ENCODE measurements at places on chromosomes 7 and 10.

- no peak for DNase-seq
Measured at GRCh38 chr7:28201131-28201530, 20.5 kb upstream of the JAZF1 start.

DNA sequence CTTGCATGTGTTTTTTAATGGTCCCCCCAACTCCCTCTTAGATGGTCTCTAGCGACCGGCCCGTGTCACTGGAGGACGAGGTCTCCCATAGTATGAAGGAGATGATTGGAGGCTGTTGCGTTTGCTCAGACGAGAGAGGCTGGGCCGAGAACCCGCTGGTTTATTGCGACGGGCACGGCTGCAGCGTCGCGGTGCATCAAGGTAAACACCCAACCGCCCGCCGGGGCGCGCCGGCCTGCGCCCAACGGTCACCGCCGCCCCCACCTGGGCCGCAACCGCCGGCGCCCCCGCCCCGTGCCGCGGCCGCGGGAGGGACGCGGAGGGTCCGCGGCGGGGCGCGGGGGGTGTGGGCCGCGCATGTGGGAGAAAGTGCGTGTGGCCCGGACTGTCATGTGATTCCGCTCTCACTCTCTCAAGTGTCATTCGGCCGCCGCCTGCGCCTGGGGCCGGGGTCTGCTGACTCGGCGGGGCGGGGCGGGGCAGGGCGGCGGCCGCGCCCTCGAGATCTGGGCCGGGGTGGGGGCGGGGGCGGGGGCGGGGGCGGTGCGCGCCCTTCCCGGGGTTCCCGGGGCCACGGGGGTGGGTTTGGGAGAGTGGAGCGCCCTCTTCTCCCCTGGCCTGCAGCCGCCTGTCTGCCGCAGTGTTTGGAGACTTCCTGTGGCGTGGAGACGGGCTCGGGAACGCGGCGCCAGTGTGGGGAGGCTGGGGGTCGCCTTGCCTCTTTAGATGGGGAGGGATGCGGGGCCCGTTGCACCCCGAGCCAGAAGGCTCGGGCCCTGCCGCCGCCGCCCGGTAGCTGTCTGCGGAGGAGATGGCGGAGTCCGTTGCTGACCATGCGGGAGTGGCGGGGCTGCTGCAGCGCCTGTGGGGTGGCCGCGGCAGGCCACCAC, 817 bp downstream of the MLLT10 start:
- peak; percentile 77 for DNase-seq

- peak; percentile 9 for DNase-seq
Measured at GRCh38 chr7:155007947-155008346, 5.0 kb upstream of the PAXIP1 start.

DNA sequence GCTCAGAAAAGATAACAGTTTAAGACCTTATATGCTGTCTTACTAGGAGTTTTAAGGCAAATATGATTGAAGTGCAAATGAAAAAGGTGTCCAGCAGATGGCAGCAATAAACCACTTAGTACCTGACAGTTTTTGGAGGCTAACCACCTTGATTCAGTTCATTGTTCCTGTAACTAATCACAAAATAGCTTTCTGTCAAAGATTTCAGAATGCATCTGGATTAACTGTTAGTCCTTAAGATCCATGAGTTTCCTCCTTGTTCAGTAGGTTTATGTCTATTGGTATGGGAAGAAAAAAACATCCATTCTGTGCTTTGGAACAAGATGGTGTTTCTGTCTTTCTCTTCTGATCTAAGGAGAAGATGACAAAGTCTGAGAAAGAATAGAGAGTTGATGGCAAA, 46.6 kb downstream of the CCSER2 start:
- peak; percentile 31 for DNase-seq

GRCh38 chr7:70701477-70701876, 430.5 kb upstream of the GALNT17 start:
- DNase-seq, result no peak

DNA sequence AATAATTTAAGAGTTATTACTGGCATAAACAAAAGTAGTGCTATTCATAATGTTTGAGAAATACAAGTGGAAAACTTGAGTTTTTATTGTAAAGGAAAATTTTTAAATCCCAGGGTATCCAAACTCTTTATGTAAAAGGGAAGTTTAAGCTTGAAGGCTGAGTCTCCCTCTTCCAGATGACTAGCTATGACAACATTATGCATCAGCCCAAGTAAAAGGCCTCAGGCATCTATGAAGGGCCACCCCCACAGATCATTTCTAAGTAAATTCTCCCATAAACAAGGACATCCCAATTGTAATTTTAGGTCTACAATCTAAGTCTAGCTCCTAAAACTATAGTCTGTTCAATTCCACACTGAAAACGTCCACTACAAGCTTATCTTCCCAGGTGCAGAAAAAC, 166.2 kb upstream of the STEAP1 start:
- DNase-seq, result no peak

- peak; percentile 31 for DNase-seq
Measured at GRCh38 chr10:3807211-3807927, 22.4 kb upstream of the KLF6 start.

GRCh38 chr7:139940866-139941265, 111.8 kb downstream of the TBXAS1 start:
- no peak for DNase-seq

DNA sequence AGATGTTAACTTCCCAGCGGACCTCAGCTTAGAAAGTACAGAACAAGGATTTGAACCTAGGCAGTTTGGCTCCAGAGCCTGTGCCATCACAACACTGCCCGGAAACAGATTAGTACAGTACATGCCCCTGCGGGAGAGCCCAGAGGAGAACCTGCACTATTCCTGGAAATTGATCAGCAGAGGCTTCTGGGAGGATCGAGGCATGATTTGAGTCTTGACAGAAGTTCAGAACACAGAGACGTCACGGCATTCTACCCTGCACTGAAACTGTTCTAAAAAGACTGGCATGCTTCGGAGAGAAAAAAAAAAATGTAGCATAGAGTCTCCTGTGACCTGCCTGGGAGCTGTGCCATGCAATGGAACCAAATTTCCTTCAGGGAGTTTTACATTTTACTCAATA, 9.2 kb upstream of the IL6 start:
- DNase-seq, result no peak

- DNase-seq, result no peak
Measured at GRCh38 chr10:100109670-100110069, 28.0 kb upstream of the CPN1 start.

- DNase-seq, result no peak
Measured at GRCh38 chr7:117019287-117019686, 66.0 kb downstream of the ST7 start.

- DNase-seq, result peak; percentile 13
Measured at GRCh38 chr7:98797150-98797549, 72.7 kb downstream of the TMEM130 start.

DNA sequence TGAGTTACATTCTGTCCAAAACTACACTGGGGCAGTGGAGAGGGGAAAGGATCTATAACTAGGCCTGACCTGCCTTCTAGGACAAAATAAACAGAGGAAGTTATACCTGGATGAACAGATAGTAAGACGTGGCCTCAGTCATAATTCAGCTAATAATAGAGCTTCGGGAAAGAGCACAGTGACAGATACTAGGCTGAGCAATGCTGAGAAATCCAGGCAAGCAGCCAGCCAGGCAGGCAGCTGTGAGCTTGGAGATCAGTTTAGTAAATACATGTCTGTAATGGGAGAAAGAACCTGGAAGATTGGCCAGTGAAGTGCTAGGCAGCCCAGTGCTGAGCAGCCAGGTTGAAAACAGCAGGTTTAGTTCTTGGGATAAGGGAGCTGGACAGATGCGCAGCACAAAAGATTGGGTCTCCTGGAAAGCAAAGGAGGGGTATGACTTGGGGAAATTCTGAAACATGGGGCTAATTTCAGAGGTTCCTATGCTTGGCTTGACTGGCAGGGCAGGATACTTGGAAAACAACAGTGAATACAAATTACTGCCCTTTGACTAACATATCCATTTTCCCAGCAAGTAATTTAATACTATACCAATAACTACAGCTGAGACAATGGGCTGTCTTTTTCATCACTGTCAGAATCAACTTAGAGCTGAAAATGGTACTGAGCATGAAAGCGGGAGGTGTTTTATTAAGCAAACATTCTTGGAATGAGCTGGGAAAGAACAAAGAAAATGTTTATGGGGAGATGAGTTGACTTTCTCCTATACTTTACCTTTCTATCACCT, 140.8 kb downstream of the DGKB start:
- DNase-seq, result peak; percentile 93

DNA sequence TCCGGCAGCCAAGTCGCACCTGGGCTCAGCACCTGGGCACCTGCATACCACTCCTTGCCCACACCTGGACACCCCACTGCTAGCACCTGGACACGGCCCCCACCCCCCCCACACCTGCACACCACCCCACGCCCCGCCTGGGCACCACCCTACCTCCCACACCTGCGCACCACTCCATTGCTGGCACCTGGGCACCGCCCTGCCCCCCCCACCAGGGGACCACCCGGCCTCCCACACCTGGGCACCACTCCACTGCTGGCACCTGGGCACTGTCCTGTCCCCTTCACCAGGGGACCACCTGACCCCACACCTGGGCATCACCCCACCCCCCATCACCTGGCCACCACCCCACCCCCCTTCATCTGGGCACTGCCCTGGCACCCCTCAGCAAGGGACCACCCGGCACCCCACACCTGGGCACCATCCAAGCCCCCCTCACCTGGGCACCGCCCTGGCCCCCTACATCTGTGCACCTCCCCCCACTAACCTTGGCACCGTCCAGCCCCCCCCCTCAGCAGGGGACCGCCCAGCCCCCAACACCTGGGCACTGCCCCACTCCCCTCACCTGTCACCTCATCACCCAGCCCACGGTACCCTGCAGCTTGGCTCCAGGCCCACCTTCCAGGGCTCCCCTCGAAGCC, 33.8 kb upstream of the RNF32 start:
- no peak for DNase-seq

DNA sequence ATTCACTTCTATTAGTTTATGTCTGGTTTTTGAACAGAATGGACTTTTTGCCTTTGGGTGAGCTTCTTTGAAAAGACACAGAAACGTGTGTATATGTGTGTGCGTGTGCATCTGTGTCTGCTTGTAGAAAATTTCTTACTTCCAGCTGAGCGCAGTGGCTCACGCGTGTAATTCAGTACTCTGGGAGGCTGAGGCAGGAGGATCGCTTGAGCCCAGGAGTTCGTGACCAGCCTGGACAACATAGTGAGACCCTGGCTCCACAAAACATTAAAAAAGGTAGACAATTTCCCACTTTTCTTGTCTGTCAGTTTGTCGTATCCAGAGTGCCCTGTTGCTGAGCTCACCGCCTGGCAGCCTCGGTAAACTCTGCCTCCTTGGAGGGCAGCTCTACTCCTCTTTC, 25.4 kb downstream of the PPP2R2D start:
- no peak for DNase-seq

- DNase-seq, result no peak
Measured at GRCh38 chr7:90853205-90853604, 257.1 kb downstream of the CDK14 start.

- DNase-seq, result no peak
Measured at GRCh38 chr10:71687077-71687476, 32.5 kb downstream of the C10orf105 start.

DNA sequence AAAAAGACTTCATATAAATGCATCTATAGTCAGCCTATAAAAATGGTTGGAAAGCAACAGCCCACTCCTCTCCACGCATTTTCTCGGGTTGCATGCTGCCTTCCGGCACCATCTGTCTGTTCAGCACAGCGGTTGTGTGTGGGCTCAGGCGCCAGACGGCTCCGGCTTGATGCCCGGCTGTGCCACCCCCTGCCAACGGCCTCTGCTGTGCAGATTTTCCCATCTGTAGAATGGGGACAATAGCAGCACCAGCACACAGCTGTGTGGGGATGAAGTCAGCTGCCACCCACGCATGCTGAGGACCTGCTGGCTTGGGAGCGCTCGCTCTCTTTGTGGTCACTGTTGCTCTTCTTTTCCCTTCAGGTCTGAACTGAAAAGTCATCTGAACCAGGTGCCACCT, 19.5 kb downstream of the PRKAG2 start:
- no peak for DNase-seq

GRCh38 chr10:29238523-29239135, 50.2 kb upstream of the LYZL1 start:
- no peak for DNase-seq

- peak; percentile 40 for DNase-seq
Measured at GRCh38 chr10:60114765-60115586, 208.6 kb upstream of the CCDC6 start.

DNA sequence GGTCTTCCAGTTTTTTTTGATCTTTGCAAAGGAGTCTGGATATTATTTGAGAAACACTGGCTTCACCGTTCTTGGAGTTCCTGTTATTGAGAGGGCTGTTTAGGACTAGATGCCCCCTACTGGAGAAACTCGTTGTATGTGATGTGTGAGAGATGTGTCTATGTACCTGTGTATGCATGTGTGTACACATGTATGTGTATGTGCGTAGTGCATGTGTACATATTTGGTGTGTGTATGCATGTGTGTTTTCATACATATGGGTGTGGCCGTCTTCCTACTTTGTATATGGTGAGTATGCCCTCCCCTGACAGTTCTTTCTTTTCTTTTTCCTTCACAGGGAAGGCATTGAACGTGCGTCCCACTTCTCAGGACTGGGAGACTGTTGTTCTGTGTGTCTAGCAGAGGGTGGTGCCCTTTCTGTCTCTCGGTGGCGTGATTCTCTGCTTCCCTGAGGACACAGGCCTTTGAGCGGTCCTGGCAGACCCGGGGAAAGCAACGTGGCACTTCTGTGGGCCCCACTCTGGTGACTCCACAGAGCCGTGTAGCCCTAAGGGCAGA, 3.0 kb upstream of the CALHM3 start:
- DNase-seq, result peak; percentile 36

DNA sequence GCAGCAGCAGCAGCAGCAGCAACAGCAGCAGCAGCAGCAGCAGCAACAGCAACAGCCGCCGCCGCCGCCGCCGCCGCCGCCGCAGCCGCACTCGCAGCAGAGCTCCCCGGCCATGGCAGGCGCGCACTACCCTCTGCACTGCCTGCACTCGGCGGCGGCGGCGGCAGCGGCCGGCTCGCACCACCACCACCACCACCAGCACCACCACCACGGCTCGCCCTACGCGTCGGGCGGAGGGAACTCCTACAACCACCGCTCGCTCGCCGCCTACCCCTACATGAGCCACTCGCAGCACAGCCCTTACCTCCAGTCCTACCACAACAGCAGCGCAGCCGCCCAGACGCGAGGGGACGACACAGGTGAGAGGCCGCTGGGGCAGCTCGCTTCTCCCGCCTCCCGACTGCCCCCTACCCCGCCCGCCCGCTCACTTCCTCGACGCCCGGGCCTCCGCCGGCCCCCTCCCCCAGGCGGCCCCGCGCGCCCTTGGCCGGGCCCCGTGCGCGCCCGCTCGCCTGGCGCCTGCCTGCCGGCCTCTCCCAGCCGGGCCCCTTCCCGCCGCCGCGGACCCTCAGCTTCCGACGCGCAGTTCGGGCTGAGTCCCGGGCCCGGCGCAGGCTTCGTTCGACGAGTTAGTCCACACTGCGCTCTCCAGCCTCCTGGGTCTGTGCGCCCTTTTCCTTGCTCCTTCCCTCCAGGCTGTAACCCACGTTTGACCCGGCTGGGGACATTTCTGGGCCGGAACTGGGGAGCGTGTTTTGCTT, 882 bp downstream of the DLX6 start:
- DNase-seq, result no peak

GRCh38 chr7:301291-302053, 11.5 kb downstream of the FOXL3 start:
- no peak for DNase-seq
